ENCODE measurements at places on chromosomes 13 and 19.
A peak's percentile ranks its signal among the peaks of the same experiment; 100 is the strongest.

- DNase-seq: no peak
Observed at GRCh38 chr19:49016067-49016839, 638 bp downstream of the LHB start.

- DNase-seq: peak; percentile 32
Observed at GRCh38 chr13:113448885-113449692, 4.2 kb downstream of the ADPRHL1 start.

DNA sequence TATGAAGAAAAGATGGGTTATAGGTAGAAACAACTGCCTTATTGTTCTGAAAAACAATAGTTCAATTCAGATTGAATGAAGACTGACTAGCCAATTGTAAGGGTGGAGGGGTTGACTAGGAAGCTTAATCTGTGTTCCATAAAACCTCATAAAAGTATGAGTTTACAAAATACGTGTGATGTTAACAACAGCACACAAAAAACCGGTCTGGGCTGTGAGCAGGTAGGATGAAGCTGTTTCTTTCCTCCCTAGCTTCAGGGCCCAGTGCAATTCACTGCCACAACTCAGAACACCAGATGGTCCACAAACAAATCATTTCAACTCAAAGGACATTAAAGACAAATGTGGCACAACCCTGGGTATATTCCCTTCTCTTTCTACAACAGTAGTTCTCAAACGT lies 3.2 kb downstream of the OXGR1 start:
- no peak for DNase-seq

DNA sequence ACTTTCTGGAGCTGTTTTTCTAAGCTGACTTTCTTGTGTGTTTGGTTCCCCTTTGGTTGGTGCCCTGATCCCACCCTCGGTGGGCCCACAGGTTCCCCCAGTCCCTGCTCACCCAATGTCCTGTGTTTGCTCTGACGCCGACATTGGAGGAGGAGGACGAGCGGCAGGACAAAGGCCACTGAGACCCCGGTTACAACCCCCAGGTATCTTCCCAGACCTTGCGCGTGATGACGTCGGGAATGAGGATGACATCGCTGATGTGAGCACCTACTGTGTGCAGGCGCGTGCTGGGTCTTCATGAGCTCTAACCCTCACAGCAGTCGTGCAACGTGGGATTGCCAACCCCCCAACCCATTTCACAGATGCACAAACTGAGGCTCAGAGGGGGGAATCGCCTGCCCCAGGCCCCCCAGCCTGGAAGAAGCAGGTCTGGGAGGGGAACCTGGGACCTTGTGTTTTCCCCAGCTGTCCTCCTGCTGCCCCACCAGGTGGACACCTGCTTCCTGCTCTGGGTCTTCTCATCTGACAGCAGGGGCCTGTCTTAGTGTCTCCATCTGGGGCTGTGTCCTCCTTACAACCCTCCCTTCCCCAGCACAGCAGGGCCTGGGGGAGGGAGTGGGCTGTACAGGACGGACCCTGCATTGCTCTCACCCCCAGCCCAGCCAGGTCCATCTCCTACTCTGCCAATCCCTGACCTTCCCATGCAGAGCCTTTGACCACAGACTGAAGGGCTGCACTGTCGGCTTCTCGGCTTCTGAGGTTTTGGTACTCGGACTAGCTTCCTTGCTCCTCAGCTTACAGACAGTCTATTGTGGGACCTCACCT lies 4.7 kb upstream of the LILRA6 start:
- DNase-seq: no peak

DNA sequence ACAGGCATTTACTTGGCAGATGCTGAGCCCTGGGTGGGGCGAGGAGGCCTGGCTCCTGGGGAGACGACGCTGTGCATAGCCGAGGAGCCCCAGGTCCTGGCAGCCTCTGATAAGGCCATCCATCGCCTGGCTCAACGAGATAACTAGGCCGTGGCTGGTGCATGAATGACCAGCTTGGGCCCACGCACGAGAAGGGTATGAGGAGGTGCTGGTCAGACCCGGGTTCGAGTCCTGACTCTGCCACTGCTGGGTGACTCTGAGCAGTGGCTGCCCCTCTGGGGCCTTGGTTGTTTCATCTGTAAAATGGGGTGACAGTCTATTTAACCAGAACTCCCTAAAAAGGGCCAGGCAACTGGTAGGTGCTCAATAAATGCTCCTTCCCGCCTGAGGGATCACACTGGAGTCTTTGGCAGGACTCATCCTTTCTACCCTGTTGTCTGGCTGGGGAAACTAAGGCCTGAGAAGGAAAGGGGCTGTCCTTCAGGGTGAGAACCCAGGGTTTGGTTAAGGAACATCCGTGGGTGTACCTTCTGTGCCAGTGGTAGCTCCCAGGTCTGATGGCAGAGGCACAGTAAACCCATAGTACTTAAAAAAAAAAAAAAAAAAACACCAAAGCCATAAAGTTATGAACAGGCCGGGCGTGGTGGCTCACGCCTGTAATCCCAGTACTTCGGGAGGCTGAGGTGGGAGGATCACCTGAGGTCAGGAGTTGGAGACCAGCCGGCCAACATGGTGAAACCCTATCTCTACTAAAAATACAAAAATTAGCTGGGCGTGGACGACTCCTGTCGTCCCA lies 8.1 kb upstream of the ARRDC2 start:
- DNase-seq: no peak

DNA sequence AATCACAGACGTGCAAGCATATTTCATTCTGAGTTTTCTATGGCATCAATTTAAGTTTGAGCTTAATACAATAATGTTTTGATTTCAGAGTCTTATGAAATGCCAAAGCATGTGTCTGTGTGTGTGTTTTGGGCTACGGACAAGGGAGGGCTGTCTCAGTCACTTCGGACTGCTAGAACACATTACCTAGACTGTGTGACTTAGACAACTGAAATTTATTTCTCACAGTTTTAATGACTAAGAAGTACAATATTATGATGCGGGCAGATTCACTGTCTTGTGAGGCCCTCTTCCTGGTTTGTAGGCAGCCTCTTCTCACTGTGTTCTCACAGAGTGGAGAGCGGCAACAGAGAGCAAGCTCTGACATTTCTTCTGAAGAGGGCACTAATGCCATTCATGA lies 1202.0 kb downstream of the EFNB2 start:
- DNase-seq: no peak

DNA sequence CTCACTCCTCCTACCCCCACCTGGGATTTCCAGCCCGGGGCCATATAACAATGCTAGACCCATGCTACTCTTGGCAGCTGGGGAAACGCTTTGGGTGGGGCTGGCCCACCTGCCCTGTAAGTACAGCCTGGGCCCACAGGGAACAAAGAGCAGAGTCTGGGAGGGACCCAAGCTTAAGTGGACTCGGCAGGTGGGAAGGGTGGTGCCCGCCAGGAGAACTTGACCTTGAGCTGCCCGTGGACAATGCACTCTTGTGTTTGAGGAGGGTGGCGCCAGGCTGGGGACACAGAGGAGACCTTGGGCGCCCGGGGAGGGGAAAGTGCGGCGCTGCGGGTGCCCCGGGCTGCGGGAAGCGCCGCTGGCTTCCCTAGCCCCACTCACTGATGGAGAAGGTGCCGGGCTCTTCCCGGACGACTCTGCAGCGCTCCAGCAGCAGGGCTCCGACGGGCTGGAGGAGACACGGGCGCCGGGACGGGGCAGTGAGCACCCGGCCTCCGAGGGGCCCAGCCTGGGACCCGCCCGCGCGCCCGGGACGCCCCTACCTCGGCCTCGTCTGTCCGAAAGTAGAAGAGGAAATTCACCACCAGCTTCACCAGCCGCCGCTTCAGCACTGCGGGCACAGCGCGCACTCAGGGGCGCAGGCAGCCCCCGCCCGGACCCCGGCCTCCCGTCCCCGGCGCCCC lies 607 bp downstream of the PLEKHJ1 start:
- DNase-seq: no peak

GRCh38 chr19:47130589-47131227 lies at the start of gene SAE1:
SAE1 (plus strand) TSS chr19:47130835; CDS start chr19:47130931, 96 bp downstream.
- DNase-seq: peak; percentile 98

- no peak for DNase-seq
Observed at GRCh38 chr13:27617881-27618321, 2.4 kb downstream of the LNX2 start.

DNA sequence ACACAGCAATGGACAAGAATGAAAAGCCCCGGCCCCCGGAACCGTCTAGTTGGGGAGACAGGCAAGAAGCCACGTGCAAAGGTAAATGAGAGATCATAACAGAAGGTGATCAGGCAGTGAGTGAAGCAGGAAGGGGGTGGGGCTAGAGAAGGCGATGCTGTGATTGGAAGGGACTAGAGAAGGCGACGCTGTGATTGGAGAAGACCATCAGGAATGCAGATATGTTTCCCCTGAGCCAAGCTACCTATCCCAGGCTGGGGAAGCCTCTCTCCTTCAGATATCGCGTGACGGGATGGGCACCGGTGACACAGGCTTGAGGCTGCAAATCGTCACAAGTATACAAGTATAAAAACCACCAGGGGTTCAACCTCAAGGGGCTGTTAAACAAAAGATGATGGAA lies 21.8 kb downstream of the DCAF15 start:
- DNase-seq: no peak

DNA sequence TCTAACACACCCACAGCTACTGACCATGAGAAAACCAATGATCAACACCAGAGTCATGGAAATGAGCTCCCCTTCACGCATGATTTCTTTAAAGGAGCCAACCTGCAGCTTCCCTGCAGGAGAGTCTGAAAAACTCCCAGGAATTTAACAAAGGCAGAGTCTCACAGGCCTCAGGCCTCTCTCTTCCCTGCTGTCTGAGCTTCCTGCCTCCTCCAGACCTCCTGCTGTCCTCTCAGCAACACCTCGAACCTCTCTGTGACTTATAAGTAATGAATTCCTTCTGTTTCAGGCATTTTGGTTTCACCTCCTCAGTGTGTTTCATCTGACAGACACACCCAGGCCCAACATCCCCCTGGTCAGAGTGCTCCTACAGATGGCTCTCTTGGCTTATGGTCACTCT lies 1044.4 kb downstream of the UQCRFS1 start:
- no peak for DNase-seq

- DNase-seq: no peak
Observed at GRCh38 chr13:113923376-113924063, 50.4 kb downstream of the C13orf46 start.

- no peak for DNase-seq
Observed at GRCh38 chr19:742540-743075, 8.3 kb upstream of the MISP start.

- DNase-seq: no peak
Observed at GRCh38 chr19:934865-935479, 9.1 kb downstream of the ARID3A start.

DNA sequence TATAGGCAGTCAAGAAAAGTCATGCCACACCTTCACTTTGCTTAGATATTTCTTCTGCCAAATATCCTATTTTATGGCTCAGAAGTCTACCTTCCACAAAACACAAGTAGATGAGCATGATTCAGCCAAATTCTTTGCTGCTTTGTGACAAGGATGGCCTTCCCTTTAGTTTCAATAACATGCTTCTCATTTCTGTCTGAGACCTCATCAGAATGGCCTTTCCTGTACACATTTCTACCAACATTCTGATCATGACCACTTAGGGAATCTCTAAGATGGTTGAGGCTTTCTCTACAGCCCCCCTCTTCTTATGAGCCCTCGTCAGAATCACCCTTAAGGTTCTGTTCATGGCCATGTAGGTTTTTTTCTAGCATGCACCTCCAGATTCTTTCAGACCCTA lies 96.2 kb downstream of the COL4A2 start:
- DNase-seq: no peak

- no peak for DNase-seq
Observed at GRCh38 chr19:2385053-2385721, 25.1 kb downstream of the TMPRSS9 start.

- no peak for DNase-seq
Observed at GRCh38 chr13:99991013-99991827, 9.6 kb downstream of the ZIC2 start.

GRCh38 chr13:35191883-35192282 lies 249.8 kb downstream of the NBEA start:
- no peak for DNase-seq

GRCh38 chr19:47186446-47187334 lies 44.3 kb downstream of the BBC3 start:
- peak; percentile 89 for DNase-seq

GRCh38 chr19:47032171-47032811 lies 12.7 kb downstream of the NPAS1 start:
- peak; percentile 46 for DNase-seq

DNA sequence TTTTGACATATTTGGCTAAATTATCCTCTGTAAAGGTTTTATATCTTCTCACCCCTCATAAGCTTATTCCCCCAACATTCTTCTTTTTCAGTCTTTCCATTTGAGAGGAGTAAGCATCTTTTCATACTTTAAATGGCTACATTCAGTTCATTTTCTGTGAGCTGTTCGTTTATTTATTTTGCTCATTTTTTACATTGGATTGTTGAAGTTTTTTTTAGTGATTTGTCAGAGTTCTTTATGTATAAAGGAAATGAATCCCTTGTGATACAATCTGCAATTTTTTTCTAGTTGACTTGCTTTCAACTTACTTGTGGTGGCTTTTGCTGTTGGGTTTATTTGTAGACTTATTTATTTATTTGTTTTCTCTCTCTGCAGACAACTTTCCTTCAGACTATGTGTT lies 250.3 kb downstream of the DLEU7 start:
- no peak for DNase-seq

DNA sequence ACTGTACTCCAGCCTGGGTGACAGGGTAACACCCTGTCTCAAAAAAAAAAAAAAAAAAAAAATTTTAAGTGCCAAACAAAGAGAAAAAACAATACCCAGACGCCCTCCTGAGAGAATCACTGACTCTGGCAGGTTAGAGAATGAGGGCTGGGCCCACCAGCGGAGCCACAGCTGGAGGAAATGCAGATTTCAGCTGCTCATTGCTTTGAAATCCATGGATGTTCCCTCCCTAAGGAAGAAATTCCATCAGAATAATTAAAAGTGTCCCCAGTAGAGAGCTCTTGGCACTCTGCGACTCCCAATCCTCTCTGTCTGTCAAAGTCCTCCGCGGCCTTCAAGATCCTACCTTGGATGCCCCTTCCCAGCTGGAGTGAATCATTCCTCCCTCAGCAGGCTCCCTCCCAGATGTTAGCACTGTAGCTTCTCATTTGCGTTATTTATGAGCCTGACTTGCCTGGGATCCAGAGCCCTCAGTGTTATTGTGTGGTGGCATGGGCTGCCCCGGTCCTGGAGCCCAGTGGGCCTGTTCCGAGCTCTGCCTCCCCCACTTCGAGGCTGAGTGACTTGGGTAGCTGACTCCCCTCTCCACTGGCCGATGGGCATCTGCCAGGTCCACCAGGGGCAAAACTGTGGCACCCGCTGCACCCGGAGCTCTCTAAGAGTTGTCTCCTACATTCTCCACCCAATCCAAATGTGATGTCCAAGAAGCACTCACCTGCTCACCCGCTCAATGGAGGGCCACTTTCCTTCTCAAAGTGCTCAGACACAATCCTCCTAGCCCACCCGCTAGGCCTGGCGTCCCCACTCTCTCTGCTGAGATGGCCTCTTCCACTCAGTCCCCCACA lies 47.0 kb downstream of the SERP2 start:
- DNase-seq: no peak

- DNase-seq: no peak
Observed at GRCh38 chr13:91248249-91248648, 99.2 kb upstream of the MIR17HG start.

GRCh38 chr13:33090755-33091414 lies 74.7 kb downstream of the KL start:
- DNase-seq: no peak

GRCh38 chr13:79385694-79386093 lies 20.4 kb downstream of the RBM26 start:
- DNase-seq: no peak

- DNase-seq: no peak
Observed at GRCh38 chr13:80939581-80939980, 598.7 kb upstream of the SPRY2 start.
